HTR-8/SVneo (cell line): ENCODE measurements at places on chromosomes 2 and 18.
A peak's percentile ranks its signal among the peaks of the same experiment; 100 is the strongest.

GRCh38 chr2:38504169-38504568 lies 98.6 kb downstream of the HNRNPLL start:
- DNase-seq, result no peak

- DNase-seq, result no peak
Measured at GRCh38 chr2:99974275-99974674, 168.1 kb downstream of the AFF3 start.

GRCh38 chr2:137693534-137693933 lies 270.7 kb upstream of the HNMT start:
- DNase-seq, result no peak

DNA sequence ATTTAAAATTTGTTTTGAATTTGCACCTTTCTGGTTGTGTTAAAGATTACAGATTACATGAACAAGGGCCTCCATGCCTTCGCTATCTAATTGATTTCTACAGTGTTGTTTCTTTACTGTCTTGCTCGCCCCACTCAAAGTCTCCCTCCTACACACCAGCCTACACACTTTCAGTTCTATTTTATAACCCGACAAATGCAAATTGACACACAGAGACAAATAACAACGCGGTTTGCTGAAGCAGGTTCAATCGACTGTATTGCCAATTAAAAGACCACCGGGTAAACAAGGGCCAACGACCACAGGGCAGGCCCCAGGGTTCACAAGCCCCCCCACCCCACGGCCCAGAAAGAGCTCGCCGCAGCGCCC lies 869 bp downstream of the STARD7 start:
- DNase-seq, result no peak

DNA sequence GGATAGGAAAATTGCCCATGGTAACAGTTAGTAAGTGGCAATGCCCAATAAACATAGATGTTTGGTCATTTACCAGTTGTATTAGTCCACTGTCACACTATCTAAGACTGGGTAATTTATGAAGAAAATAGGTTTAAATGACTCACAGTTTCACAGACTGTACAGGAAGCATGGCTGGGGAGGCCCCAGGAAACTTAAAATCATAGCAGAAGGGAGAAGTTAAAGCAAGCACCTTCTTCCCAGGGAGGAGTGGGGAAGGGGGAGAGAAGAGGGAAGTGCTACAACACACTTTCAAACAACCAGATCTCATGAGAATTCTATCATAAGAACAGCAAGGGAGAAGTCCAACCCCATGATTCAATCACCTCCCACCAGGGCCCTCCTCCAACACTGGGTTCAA lies 23.4 kb downstream of the NR4A2 start:
- no peak for DNase-seq

- DNase-seq, result no peak
Measured at GRCh38 chr2:129010262-129010661, 691.6 kb upstream of the HS6ST1 start.

DNA sequence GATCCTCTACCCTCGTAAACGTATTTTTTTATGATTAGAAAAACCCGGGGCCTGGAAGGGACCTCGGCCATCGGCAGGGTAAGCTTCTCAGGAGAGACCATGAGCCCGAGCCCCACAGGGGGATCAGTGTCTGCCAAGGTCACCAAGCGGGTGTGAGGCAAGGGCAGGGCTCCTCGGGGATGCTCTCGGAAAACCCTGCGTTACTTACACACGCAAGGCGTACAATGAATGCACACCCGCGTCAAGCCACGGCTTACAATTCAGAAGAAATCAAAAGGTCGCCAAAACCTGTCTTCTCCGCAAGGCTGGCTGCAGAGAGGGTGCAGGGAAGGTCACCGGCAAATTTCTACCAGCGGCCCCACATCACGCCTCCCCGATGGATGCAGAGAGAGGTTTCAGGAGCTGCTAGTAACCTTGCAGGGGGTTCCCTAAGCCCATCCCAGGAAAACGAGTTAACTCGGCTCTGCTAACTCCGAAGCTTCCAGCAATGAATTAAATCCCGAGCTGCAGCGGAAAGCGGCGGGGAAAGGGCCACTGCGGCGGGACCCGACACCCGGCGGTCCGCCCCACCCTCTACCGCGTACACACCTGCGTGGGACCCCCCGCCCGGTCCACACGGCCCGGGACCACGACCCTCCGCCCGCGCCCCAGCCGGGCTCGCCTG lies 638 bp downstream of the ST3GAL5 start:
- no peak for DNase-seq

DNA sequence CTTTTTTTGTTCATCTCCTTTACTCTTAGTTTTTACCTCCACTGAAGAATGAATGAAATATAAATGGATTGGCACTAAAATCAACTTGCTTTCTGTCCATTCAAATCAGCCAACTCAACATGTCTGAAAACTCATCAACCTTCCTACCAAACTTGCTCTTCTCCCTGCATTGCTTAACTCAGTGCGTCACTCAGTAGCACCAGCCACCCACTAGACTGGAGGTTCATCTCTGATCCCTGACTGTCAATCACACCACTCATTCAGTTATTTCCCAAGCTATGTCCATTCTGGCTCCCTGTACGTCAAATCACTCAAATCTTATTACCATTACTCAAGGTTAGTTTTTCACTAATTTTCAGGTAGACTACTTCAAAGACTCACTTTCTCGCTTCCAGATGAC lies 75.2 kb upstream of the RBMS1 start:
- DNase-seq, result no peak

DNA sequence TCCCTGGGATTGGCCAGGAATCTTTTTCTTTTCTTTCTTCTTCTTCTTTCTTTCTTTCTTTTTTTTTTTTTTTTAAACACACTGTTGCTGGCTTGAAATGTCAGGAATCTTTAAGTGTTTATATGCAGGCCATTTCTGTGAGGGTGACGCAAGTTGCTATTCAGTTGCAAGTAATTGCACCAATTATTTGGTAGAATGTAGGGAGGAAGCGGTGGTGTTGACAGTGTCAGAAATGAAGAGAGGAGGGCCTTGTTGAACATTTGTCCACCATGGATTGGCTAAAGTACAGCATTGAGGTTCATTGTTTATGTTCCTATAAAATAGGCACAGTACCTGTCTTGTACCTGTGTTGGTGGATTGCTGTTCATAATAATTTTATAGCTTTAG lies 6.5 kb downstream of the RPIA start:
- no peak for DNase-seq

- DNase-seq, result no peak
Measured at GRCh38 chr2:240196716-240197461, 56.4 kb upstream of the OTOS start.

DNA sequence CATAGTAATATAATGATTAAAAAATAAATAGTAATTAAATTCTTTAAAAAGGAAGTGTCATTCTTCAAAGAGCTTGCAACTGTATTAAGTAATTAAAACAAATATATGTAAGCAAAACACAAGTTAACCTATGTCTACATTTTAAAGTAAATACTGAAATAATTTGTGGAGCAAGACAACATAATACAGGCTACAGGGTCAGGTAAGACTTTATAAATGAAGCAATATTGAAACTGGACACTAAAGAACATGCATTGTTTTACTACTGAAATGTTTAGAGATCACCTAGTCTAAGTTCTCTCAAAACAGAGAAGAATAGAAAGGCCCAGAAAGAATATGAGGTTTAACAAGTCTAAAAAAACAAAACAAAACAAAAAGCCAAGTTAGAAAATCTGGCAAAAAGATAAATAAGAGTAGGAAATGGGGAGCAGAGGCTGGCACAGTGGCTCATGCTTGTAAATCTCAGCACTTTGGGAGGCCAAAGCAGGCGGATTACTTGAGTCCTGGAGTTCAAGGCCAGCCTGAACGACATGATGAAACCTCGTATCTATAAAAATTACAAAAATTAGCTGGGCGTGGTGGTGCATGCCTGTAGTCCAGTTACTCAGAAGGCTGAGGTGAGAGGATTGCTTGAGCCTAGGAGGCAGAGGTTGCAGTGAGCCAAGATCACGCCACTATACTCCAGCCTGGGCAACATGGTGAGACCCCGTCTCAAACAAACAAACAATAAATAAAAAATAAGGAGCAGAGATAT lies 34.4 kb downstream of the VPS54 start:
- DNase-seq, result no peak

GRCh38 chr2:24382363-24383073 lies 22.2 kb upstream of the ITSN2 start:
- peak; percentile 72 for DNase-seq

GRCh38 chr2:20049637-20050036 lies 1.8 kb downstream of the LAPTM4A start:
- no peak for DNase-seq

GRCh38 chr2:227826563-227826962 lies 12.9 kb downstream of the CCL20 start:
- no peak for DNase-seq

GRCh38 chr2:10557506-10558265 lies 109.6 kb upstream of the ODC1 start:
- no peak for DNase-seq

DNA sequence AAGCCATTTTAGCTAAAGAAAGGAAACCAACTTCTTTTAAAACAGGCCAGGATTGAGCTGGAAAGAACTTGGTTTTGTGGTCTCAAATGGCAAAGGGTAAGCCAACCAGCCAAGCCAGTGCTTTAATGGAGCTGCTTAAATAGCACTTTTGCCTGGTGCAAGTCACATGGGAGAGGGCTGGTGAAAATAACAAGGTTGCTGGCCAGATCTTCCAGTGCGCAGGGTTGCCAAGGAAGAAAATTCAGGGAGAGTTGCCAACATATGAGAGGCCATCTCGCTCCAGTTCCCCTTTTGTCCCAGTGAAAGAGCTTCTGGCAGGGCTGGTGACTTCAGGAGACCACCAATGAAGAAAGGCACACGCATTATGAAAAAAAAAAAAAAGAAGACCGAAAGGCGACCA lies 57.3 kb downstream of the IRS1 start:
- DNase-seq, result no peak

DNA sequence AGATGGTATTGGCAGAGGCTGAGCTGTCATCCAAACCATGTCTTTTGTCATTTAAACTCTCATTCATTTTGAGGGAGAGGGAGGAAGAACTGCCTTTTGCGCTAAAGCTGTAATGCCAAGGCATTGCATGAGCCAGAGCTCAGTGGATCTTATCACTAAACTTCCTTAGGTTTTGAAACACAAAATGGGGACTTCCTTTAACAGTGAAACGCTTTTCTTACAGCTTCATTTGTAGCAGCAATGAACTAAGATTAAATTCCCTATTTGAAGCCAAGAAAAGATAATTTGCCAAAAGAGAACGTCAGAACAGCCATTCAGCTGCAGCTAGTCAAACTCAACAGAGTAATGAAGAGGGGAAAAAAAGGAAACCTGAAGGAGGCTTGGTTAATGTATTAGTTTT lies 143.5 kb upstream of the MMADHC start:
- no peak for DNase-seq

DNA sequence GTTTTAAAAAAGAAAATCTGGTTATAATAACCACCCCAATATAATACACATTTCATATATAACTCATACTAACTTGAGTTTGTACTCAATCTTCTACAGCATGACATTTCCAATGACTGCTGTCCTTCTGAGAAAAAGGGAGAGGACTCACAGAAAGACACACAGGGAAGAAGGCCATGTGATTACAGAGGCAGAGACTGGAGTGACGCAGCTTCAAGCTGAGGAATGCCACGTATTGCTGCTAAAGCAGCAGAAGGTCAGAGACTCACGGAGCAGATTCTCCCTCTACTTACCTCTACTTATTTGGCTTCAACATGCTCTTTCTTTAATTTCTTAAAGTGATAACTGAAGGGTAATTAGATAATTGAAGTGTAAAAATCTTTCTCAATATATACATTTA lies 753.5 kb upstream of the PKDCC start:
- DNase-seq, result no peak

GRCh38 chr2:67500541-67500940 lies 103.4 kb downstream of the ETAA1 start:
- no peak for DNase-seq

DNA sequence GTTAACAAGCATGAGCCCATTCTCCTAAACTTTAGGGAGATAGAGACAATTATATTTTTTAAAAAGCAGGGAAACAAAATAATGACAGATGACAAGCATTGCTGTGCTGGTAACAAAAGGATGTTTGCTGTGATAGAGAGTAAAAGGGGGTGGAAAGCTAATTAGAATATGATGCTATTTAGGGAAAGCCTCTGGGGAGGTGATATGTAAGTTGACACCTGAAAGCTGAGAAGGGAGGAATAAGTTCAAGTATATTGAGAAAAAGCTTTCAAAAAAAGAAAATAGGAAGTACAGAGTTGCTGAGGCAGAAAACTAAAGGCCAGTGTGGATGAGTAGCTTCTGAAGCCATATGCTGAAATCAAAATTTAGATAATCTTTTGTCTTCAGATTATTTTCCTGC lies 565.2 kb upstream of the NRXN1 start:
- DNase-seq, result no peak

- no peak for DNase-seq
Measured at GRCh38 chr2:26892922-26893524, 45.1 kb downstream of the DPYSL5 start.

DNA sequence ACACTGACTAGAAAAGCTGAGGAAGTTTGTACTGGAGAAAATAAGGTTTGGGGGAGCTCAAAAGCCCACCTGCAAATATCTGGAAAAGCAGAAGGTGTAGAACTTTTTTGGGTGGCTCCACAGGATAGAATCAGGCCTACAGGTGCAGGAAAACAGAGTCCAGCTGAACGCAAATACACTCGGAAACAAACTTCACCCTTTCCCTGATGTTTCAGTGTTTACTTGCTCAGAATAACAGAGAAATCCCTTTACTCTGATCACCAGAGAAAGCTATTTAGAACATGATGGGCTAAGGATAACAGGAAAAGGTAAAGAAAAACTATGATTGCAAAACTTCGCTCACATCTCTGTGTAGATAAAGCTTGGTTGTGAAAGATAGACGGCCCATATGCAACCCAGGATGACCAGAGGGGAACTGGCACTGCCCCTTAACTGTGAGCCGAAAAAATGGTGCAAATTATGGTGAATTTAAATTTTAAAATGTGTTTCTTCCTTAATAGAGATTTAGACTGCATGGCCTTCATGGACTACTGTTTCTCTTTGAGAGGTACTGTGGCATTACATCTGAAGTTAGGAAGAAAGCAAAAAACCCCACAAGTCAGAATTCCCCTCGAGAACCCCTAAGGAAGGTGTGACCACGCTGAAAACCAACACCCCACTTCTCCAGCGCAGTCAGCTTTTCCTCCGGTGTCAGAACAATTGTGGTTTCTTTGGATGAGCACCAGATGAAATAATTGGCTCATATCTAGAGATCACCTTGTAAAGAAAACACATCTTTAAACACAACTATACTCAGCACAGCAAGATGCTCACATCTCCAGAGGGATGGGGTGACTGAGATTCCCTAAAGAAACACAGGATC lies 84.5 kb upstream of the TMEM247 start:
- no peak for DNase-seq

DNA sequence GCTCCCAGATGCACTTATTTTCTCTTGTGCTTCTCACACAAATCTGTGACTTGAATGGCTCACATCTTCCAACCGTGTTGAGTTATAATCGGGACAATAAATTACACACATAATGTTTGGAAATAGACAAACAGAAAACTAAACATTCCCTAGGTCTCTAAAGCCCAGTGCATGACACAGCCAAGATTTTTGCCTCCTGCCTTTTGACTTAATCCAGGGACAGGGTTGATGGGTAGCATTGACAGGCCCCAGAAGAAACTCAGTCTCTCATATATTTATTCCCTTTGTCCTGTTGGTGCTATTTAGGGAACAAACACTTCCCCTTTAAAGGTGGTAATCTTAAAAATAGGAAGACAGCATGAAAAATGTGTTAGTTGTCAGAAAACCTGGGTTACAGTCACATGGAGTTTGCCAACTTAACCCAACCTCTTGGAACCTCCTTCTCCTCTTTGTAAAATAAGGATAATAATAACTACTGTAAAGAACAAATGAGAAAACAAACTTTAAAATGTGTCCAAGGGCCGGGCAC lies 24.0 kb upstream of the ARPC2 start:
- no peak for DNase-seq
